CD4-positive, alpha-beta T cell treated with Interleukin-15 for 1 hour (primary cell): ENCODE measurements at places on chromosomes 3 and 15.

DNA sequence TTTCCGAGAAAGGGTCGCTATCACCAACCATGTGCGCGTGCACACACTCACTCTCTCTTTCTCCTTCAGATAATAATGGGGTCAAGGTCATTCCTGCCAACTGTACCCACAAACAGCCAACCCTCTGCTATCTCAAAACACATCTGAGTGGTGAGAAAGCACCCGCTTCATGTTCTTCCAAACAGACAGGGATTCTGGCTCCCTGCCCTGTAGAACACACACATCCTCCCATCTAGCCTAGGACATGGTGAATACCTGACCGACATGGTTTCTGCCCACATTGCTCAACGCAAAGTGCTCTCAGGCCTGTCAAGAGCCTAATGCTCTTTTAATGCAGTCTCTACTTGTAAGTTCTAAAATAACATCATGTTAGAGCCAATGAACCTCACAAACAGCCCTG, 302.2 kb downstream of the FOXP1 start:
- DNase-seq = no peak

DNA sequence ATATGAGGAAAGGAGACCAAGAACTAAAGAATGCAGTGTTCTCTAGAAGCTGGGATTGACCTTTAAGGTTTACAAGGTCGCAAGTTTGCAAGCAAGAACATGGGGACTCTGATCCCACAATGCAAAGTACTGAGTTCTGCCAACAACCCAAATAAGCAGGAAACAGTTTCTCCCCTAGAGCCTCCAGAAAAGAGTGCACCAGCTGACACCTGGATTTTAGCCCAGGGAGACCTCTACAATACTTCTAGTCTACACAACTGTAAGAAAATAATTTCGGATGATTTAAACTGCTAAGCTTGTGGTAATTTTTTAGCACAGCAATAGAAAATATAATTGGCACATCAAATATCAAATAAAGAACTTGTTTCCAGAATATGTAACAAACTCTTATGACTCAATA, 46.4 kb downstream of the EHHADH start:
- DNase-seq = no peak

DNA sequence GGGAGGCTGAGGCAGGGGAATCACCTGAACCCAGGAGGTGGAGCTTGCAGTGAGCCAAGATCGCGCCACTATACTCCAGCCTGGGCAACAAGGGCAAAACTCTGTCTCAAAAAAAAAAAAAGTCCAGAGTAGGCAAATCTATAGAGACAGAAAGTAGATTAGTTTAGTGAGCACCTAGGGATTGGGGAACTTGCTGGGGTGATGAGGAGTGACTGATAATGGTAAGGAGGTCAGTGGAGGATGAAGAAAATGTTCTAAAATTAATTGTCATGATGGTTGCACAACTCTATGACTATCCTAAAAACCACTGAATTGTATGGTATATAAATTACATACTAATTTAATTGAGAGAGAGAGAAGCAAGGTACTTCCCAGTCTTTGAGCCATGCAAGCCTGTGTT, 27.8 kb upstream of the LYZL4 start:
- DNase-seq = no peak

DNA sequence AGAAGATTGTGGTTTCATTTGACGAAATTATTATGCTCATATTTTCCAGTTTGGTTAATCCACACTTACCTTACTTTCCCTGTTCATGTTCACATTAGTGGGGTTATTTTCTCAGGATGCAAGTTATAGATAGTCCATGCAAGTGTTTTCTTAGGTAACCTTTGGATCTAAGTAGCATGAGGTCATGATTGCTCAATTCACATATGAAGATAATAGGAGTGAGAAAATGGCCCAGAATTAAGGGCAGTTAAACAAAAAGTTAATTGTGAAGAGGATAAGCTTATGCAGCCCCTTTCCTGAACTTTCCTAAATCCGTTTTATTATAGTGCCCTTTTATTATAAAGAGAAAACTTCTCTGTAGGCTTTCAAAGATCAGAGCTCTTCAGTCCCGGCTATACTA, 83.4 kb downstream of the CD200R1L start:
- no peak for DNase-seq

- DNase-seq = no peak
These were observed 294.3 kb upstream of the GBE1 start for GRCh38 chr3:82055792-82056191.

- DNase-seq = no peak
These were observed 456.3 kb upstream of the KCNMB2 start for GRCh38 chr3:178079966-178080365.

DNA sequence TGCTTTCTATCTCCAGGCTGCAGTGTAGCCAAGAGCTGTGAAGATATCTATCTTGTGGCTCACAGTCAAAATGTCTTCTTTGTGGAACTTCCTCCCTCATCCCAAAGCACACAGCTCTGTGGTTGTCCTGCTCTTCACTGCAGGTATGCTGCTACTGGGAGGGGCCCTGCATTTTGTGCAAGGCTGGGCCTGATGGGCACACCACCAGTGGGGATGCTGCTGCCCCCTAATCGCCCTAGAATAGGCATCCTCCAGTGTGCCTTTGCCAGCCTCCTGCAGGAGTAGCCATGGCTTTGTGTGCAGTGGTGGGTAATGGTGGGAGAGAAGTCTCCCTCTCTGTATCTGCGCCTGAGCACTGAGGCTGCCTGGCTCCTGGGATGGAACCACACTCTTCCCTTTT, 297.3 kb downstream of the DOCK3 start:
- no peak for DNase-seq

GRCh38 chr3:32757618-32758374, 60.0 kb upstream of the TRIM71 start:
- no peak for DNase-seq

GRCh38 chr3:39404943-39405686, 1.4 kb upstream of the RPSA start:
- DNase-seq = no peak
